ENCODE measurements at places on chromosomes 7 and 10. TPM values are rescaled to one million over a fixed set of nuclear protein-coding genes. Genes with fewer than 3 reads are reported as not detected.

DNA sequence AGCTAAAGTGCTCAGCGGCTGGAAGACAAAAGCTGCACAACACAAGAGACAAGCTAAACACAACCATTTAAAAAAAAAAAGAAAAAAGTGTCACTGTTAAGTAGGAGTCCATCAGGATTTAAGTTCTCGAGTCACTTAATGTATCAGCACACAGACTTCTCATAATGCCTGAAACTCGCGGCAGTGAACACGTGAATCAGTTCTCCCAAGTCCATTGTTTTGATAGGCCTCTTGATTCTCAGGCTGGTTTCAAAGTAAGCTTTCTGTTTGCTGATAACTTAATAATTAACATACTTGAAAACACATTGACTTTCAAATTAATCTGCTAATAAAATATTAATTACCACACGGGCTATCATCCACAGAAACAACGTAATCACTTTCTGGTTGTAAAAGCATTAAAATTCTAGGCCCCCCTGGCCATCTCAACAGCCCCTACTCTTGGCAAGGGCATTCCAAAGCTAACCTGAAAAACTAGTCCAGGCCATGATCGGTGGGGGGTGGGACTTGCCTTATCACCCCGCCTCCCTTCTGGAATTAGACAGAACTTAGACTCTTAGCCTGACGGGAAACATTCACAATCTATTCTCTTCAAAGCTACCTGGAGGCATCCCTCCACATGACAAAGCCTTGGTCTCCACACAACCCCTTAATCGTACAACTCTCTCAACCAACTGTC, 129.0 kb downstream of the DIP2C start:
- DNase-seq, result no peak

- DNase-seq, result no peak
Observed at GRCh38 chr10:72333112-72334015, 21.4 kb downstream of the DNAJB12 start.

The UCMA gene
- total RNA-seq, result not detected

DNA sequence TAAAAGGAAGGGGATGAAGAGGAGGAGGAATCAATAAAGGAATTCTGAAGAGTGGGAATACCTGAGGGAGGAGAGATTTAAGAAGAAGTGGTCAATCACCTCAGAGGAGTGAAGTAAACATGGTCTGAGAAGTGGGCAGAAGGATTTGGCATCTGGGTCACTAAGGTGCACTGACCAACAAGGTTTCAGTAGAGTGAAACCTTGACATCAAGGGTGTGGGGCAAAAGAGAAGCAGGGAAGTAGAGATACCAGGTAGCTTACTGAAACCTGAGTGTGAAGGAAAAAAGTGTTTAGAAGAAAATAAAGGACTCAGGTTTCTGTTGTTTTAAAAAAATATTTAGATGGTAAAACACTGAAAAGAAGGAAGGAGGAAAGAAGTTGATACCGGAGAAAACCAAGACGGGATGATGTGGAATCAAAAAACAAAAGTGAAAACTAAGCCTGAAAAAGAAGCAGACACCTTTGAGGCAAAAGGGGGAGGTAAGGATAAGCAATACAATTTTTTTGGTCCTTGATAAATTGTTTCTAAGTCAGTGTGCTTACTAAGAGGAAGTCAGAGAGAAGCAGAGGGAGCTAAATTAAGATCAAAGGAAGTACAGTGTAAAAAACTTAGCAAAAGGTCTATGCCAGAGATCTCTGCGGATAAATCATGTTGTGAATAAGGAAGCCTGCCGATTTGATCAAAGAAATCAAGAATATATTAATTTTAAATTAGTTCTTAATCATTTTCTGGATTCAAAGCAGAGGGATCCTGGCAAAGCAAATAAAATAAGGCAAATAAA, 137.2 kb upstream of the GPR22 start:
- no peak for DNase-seq

The CALY gene
- total RNA-seq, result not detected

The C10orf95 gene
- total RNA-seq, result not detected

The HOXA13 gene
- 2.6 TPM for total RNA-seq

GRCh38 chr7:88229302-88229995, 9.6 kb upstream of the SRI start:
- no peak for DNase-seq

GRCh38 chr10:71188201-71188600, 24.2 kb upstream of the UNC5B start:
- DNase-seq, result no peak

- peak; percentile 78 for DNase-seq
Observed at GRCh38 chr10:44935201-44935965, 24.2 kb upstream of the RASSF4 start.

DNA sequence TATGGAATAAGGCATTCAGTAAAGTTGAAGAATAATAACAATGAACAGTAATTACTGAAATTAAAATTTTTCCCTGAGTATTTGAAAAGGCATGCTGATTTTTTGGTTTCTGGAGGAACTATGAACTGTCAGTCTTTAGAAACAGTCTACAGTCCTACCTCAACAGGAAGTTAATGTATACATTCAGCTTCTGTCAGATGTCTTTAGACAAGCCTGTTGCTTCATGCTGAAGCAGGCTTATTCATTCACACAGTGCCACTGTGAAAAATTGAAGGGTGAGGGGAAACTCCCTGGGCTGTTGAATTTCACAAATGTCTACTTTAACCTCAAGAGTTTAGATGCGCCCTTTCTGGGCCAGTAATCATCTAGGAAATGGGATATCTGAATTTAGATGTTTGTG, 3.5 kb downstream of the NRF1 start:
- peak; percentile 66 for DNase-seq

GRCh38 chr10:78543031-78543748, 509.5 kb downstream of the RPS24 start:
- DNase-seq, result peak; percentile 4

GRCh38 chr10:32210306-32211045, 136.5 kb downstream of the EPC1 start:
- peak; percentile 70 for DNase-seq

DNA sequence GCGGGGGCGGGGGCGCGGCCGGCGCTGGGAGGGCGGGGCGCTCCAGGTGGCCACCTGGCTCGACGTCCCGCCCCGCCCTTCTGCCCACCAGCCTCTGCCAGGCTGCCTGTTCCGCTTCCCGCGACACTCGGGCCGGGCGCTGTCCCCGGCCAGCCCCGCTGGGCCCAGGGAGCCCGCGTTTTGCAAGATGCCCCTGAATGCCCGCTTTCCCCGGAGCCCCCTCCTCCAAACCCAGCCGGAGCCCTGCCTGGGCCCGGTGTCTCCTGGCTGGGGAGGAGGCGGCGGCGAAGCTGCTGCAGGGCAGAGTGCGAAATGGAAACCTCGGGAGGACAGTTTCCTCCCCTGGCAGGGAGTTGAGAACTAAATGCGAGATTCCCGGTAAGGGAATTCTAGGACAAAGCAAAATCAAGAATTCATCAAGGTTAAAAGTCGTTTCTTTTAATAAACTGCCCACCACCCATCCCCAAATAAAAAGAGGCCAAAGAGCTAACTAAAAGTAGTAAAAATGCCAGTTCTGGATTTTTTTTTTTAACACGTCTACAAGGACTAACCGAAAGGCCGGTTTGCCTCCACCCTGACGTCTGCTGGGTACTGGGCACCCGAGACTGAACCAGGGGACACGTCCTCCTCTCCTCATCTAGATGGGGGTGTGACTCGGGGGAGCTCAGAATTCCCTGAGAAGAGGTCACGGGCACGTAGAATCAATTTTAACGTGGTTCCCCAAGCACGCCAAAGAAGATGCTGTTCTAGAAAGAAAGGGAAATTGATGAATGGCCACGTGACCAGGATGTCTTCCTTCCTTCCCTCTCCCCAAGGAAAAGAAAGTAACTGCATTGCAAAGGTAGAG, 200.4 kb upstream of the NFE2L3 start:
- no peak for DNase-seq

- no peak for DNase-seq
Observed at GRCh38 chr7:111164442-111164841, 73.5 kb downstream of the LRRN3 start.

GRCh38 chr10:57948796-57949195, 318.9 kb downstream of the IPMK start:
- peak; percentile 73 for DNase-seq

The GNG11 gene
- 83.1 TPM for total RNA-seq

DNA sequence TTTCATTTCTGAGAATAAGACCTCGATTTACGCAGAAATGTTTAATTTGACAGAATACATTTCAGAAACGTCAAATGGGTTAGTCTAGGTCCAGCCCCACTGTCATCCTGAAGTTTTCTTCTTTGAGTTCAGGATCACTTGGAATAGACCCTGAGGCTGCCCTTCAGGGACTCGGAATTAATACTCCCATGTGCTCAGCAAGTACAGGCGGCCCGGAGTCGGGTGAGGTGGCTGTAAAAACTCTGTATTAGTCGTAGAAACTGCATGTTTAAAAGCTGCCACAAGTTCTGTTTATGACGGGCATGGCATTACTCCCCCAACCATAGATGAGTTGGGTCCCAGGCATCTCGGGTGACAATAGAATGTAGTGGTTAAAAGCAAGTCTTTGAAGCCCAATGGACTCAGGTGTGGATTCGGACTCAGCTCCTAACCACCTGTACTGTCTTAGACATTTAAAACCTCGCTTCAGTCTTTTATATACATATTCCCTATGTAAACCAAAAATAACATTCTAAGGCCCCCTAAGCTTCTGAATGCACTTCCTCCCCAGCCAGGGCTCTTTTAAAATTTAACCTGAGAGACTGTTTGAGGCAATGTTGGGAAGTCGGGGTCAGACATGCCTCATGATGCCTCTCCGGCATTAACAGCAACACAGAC, 216.3 kb downstream of the ADARB2 start:
- no peak for DNase-seq

DNA sequence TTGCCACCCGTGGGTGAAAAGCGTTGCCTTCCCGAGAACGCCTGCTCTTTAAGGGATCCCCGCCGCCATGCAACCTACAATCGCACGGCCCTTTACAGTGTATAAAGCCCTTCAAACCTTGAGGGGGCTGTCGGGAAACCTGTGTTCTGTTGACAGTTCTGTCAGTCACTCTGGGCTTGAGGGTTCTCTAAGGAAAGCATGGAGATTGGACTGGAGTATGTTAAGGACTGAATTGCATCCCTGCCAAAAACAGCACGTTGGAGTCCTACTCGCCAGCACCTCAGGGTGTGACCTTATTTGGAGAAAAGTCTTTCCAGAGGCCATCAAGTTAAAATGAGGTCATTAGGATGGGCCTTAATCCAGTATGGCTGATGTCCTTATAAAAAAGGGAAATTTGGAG, 70.6 kb downstream of the PFKFB3 start:
- DNase-seq, result no peak

DNA sequence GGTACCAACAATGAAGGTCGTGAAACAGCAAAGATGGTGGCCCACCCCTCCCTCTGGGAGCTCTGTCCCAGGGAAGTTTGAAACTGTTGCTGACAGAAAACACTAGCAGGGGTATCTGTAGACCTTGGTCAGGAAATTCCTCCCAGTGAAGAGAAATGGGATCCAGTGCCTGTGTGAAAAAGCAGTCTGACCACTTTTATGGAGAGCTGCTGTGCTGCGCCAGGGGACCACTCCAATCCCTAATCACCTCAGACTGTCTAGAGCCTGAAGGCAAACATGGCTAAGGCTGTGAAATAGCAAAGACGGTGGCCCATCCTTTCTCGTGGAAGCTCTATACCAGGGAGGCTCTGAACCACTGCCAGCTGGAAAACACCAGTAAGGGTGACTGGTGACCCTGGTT, 38.3 kb upstream of the TMEM140 start:
- no peak for DNase-seq

The MEPCE gene
- total RNA-seq, result 23.2 TPM

DNA sequence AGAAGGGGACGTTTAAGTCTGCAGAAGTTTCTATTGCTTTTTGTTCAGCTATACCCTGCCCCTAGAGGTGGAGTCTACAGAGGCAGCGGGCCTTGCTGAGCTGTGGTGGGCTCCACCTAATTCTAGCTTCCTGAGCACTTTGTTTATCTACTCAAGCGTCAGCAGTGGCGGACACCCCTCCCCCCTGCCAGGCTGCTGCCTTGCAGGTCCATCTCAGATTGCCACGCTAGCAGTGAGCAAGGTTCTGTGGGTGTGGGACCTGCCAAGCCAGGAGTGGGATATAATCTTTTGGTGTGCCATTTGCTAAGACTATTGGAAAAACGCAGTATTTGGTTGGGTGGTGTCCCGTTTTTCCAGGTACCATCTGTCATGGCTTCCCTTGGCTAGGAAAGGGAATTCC, 147.3 kb upstream of the PRPS1L1 start:
- no peak for DNase-seq

DNA sequence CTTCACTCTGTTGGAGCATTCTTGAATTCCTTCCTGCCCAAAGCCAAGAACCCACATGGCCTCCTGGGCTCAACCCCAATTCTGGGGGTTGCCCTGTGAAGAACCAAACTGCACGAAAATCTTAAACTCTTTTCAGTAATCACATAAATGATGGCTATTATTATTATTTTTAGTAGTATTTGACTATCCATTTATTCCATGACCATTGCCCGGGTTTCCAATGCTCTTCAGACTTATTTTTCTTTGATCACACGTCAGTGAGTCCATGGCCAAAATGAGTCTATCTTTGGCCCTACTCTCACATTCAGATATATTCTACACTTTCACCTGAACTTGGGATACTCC, 185.9 kb downstream of the AVL9 start:
- no peak for DNase-seq

The ZNF735 gene
- total RNA-seq, result not detected

GRCh38 chr7:47496056-47496665, 85.8 kb downstream of the TNS3 start:
- no peak for DNase-seq

The NKX1-2 gene
- not detected for total RNA-seq

- DNase-seq, result no peak
Observed at GRCh38 chr10:36773652-36774051, 351.7 kb upstream of the ANKRD30A start.

GRCh38 chr10:26779176-26779860, 81.4 kb downstream of the ABI1 start:
- DNase-seq, result no peak

The FANK1 gene
- 2.9 TPM for total RNA-seq

- no peak for DNase-seq
Observed at GRCh38 chr10:131584287-131584686, 272.8 kb upstream of the TCERG1L start.
